Activated T-helper 2 cell treated with anti-CD3 and anti-CD28 coated beads, Interferon-gamma antibody, Interleukin-2, Interleukin-4, amounts not matched to agents 10 μg/mL and 5 μg/mL and 100 μg/mL, durations not matched to agents 14 hours and 24 hours and 36 hours (primary cell): ENCODE measurements at places on chromosomes 12 and 14. TPM values are rescaled to one million over a fixed set of nuclear protein-coding genes. Genes with fewer than 3 reads are reported as not detected.

DNA sequence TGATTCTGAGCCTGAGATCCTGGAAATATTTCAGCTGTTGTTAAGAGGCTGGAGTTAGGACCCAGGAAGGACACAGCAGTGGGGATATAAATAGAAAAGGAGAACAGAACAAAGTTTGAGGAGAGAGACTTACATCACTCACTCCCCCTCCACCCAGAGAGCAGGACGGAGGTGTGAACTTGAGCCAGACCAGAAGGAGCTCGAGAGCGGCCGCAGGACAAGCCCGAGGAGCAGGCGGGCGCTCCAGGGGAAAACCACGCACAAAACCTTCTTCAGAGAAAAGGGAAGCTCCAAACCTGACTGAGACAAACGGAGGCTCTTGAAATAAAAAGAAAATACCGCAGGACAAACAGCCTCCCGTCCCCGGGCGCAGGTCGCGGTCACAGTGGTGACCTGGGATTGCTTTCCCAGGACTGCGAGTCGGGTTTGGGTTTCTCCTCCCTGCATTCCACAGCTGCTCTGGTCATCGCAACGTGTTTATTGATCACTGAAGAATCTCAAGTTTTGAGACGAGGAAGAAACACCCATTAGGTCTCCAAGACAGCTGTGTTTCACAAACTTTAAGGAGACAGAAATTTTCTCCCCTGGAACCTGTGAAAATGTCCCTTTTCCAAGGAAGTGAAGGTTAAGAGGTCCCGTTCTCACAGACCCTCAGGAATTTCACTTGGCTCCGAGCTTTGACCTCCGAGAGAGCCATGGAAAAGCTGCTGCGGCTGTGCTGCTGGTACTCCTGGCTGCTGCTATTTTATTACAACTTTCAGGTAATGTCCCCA, at the start of gene ADGRD1:
ADGRD1 (plus strand) TSS at position 137 of the 773 bp plus-strand sequence; CDS start at position 696, 559 bp downstream.
- H3K36me3 ChIP-seq, result no peaks in the 10 kb centered on the region
- H3K4me3 ChIP-seq, result no peak within 1 kb of the TSS
- no peak for DNase-seq
- H3K27ac ChIP-seq, result no peak within 1 kb of the TSS

DNA sequence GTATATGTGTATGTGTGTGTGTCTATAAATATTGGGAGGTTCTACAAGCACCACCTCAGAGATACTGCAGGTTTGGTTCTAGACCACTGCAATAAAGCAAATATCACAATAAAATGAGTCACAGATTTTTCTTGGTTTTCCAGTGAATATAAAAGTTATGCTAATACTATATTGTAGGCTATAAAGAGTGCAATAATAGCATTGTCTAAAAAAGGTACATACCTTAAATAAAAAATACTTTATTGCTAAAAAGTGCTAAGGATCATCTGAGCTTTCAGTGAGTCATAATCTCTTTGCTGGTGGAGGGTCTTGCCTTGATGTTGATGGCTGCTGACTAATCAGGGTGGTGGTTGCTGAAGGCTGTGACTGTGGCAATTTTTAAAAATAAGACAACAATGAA, 111.1 kb downstream of the VEZT start:
- H3K4me1 ChIP-seq, result no peaks in the 10 kb centered on the region
- peaks cover 3% of the 10 kb centered on the region for H3K27me3 ChIP-seq
- no peak overlapping the region for H3K27ac ChIP-seq
- no peak for DNase-seq
- no peaks in the 10 kb centered on the region for H3K36me3 ChIP-seq

Gene SLC22A17
- 2.9 and 3.2 TPM in 2 replicates for total RNA-seq

Gene L3HYPDH
- 14.2 and 15.9 TPM in 2 replicates for total RNA-seq

Gene TBX5
- total RNA-seq, result not detected in 2 replicates
